ENCODE measurements at places on chromosomes 3 and 15.

GRCh38 chr15:50113992-50114780 is 4.8 kb downstream of the ATP8B4 start:
- no peak for DNase-seq

DNA sequence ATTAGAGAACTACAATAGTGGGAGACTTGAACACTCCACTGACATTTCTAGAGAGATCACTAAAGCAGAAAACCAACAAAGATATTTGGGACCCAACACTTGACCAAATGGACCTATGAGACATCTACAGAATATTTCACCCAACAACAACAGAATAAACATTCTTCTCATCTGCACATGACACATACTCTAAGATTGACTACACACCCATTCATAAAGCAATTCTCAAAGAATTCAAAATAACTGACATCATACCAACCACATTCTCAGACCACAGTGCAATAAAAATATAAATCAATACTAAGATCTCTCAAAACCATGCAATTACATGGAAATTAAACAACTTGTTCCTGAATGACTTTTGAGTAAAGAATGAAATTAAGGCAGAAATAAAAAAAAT is 473.7 kb downstream of the LPP start:
- DNase-seq = no peak

- DNase-seq = no peak
Measured at GRCh38 chr3:28786446-28786845, 437.8 kb upstream of the AZI2 start.

- no peak for DNase-seq
Measured at GRCh38 chr15:37783290-37783689, 151.2 kb upstream of the TMCO5A start.

- no peak for DNase-seq
Measured at GRCh38 chr3:170555329-170555728, 30.5 kb downstream of the SLC7A14 start.

DNA sequence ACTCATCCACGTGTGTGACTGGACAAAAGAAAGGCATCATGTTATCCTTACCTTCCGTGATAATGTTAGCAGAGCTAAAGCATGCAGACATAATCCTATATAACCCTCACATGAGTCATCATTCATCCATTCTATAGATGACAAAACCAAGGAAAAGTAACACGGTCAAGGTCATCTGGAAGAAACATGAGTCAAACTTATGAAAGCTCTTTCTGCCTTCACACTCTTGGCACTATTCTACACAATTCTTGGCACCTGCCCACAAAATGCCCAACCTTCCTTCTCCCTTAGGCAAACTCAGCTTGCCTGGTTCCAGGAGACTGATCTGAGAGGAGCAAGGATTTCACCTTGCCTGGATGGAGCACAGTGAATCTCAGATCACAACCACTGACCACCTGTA is 66.9 kb downstream of the PRICKLE2 start:
- DNase-seq = no peak

GRCh38 chr3:74491874-74492273 is 122.6 kb downstream of the CNTN3 start:
- DNase-seq = no peak

GRCh38 chr3:93843981-93844380 is 129.7 kb downstream of the PROS1 start:
- DNase-seq = no peak

DNA sequence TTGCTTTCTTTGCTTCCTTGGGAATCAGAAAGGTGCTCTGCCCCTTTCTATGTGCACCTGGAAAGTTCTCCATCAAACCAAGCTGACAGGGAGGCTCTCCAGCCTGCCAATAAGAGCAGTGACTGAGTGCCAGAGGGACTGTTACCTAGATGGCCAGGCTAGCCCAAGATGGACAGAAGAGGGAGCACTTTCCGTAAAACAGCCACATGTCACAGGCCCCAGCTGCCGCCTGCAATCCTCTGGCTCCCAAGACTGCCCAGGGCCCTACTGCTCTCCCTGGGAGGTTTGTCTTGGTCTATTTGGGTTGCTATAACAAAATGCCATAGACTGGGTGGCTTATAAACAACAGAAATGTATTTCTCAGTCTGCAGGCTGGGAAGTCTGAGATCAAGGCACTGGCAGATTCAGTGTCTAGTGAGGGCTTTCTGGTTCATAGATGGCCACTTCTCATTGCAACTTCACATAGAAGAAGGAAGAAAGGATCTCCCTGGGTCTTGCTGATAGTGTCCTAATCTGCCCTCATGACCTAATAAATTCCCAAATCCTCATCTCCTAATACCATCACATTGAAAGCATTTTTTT is 72.3 kb downstream of the TAMM41 start:
- no peak for DNase-seq

GRCh38 chr3:66195347-66195783 is 25.4 kb upstream of the SLC25A26 start:
- peak; percentile 85 for DNase-seq

- DNase-seq = no peak
Measured at GRCh38 chr3:38687321-38687720, 37.8 kb upstream of the SCN5A start.

DNA sequence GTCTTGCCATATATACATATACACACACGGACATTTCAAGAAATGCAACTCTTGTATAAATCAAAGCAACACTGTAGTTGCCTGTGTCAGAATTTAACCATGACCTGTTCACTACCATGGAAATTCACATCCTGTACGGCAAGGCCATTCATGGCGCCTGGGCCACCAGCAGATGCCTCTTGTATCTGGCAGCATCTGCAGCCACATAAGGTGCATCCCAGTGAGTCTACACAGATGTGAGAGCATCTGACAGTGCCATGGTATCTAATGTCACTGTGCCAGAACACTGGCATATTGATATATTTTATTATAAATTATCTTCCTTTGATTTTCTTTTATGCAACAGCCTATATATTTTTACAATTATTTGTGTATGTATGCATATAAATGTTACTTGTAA is 25.1 kb downstream of the PDZRN3 start:
- DNase-seq = no peak

GRCh38 chr3:26647078-26647477 is 24.5 kb downstream of the LRRC3B start:
- DNase-seq = no peak

GRCh38 chr3:193746832-193747231 is 153.8 kb downstream of the OPA1 start:
- no peak for DNase-seq

DNA sequence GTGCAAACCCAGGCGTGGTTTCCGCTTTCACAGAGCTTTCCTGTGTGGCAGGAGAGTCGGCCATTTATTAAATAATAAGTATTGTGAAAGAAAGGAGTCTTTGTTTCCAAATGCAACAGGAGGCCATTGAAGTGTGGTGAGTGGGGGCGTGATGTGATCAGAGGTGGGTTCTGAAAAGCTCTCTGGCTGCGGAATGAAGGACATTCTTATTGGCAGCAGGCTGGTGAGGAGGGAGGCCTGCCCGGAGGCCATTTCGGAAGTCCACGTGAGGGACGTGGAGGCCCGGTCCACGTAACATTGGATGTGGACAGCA is 11.1 kb downstream of the ARNT2 start:
- no peak for DNase-seq

DNA sequence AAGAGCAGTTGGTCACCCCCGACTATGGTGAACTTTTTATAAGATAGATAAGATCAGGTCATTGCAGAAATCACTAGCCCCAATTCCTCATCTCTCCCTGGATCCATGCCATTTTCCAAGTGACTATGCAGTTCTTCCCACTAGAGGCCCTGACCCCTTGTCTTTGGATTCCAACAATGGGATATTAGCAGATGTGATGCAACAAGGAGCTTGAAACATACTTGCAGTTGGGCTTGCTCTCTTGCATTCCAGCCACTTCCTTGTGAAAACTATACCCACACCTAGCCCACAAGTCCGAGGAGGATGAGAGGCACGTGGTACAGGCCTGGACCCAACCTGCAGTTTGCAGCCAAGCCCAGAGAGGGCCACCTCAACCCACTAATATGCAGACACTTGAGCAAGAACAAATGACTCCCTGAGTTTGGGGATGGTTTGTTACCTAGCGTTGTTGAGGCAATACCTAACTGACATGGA is 60.6 kb downstream of the SUCLG2 start:
- no peak for DNase-seq

DNA sequence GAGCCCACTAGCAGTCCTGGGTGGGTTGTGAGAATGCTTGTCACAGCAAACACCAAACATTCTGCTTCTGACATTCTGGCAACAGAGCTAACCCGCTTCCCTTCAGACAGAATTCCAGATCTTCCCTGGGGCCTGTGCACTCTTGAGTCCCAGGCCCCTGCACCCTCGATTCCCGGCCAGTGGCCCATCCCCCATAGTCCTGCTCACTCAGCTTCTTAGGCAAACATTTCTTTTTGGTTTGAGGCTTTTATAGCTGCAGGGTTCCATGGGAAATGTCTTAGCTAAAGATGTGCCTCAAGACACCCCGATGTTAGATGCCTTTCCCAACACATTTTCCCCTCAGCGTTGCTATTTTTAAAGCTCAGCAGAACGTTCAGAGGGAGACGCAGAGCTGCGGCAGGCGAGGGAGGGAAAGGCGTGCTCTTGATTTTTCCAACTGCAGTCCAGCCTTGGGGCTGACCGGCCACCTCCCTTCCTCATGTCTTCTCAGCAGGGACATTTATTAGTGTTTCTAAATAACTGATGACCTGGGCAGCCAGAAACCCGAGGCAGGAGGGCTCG is 35.2 kb downstream of the ABTB1 start:
- DNase-seq = no peak

DNA sequence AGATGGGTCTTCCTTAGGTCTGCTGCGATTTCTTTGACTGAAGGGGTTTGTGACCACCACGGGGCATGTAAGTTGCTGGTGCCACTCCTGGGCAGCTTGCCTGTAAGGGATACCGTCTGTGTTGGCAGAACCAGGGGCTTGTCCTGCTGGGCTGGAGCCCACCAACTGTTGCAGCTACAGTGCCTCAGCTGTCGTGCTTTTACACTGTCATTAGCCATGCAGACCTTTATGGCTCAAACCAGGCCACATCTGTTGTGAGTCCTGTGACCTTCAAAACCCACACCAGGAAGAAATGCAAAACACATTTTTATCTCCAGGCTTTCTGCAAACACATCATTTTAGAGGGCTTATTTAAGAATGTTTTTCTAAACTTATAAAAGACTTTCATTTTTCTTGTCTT is 168.7 kb downstream of the PTPRG start:
- DNase-seq = no peak

- DNase-seq = peak; percentile 43
Measured at GRCh38 chr3:195094191-195094921, 176.6 kb downstream of the XXYLT1 start.

- DNase-seq = no peak
Measured at GRCh38 chr3:44355362-44356033, 16.9 kb downstream of the TCAIM start.

- no peak for DNase-seq
Measured at GRCh38 chr15:92693691-92694331, 38.2 kb upstream of the FAM174B start.

- no peak for DNase-seq
Measured at GRCh38 chr3:127092776-127093175, 100.2 kb upstream of the PRR23E start.

- no peak for DNase-seq
Measured at GRCh38 chr3:31050296-31050695, 155.8 kb upstream of the GADL1 start.

GRCh38 chr3:35899245-35899644 is 259.9 kb downstream of the ARPP21 start:
- DNase-seq = no peak

- DNase-seq = no peak
Measured at GRCh38 chr3:14457999-14458398, 55.6 kb downstream of the SLC6A6 start.

DNA sequence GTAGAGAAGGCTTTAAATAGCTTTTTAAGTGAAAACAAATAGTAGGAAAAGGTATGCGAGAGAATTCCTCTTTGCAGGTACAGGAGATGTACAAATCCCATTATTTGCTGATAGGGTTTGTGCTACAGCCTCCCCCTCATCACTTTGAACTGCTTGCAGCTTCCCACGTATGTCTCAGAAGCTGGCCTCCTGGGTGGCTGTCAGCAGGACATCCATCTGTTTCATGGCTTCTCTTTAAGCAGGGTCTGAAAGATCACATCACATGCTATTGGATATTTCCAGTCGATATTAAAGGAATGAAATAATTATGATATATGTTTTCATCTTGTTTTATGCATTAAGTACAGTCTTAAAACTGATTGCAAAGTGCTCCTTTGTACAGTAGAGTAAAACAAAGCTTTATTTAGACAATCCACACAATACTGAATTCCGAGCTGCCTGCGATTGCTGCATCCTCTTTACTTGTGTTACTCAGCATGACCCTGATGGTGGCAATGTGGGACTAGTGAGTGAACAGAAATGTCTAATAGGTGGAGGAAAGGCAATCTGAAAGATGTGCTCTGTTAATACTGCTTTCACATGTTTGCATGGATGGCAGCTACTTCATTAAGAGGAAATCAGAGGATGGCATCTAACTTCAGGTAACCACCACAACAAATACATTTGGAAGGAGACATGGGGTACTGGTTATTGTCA is 930.6 kb upstream of the SEMA6D start:
- DNase-seq = no peak

DNA sequence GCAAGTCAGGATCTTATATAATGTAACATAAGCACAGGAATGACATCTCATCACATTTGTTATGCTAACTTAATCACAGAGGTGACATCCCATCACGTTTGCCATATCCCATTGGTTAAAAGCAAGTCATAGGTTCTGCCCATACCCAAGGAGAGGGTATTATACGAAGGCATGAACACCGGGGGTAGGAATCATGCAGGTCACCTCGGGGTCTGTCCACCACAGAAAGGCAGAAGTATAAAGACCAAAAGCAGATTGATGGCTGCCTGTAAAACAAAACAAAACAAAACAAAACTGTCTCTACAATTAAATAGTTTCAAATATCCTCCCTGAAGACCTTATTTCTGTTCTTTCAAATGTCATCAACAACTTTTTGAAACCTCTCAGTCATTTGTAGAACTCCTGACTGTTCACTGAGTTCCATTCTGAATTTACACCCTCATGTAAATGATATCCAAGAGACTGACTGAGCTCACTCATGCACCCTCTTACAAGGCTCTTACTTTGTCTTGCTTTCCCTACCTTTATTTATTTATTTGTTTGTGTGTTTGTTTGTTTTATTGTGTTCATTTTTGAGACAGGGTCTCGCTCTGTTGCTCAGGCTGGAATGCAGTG is 22.7 kb upstream of the ZNF639 start:
- no peak for DNase-seq

DNA sequence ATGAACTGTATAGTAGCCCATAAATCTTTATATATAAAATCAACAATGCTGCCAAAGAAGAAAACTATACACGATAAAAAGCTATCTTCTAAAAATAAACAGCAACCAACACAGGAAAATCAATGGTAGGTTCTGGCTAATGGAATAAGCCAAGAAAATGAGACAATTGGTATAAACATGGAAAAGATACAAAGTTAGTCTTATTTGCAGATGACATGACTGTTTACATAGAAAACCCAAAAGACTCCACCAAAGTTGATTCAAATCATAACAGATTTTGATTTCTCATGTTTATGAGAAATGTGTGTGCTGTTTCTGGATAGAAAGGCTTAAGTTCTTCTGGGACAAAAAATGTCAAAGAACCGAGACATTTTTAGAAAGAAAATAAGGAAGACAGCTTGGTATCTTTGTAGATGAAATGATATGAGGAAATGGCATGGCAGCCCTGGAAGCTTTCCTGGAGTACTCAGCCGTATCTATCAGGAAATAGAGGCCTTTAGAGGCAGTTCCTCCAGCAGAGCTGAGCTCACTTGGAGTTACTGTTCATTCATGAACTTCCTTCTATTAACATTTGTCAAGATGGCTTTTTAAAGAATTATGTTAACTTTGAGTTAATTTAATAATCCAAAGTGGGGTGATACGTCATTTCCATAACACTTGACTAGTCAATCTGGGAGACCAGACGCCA is 36.7 kb upstream of the VILL start:
- DNase-seq = no peak

- DNase-seq = no peak
Measured at GRCh38 chr15:73375755-73376305, 7.1 kb upstream of the HCN4 start.

Measured in aorta (tissue), 5 donors.